Esophagus squamous epithelium (tissue), 5 donors: ENCODE measurements at places on chromosomes 6 and 20. TPM values are rescaled to one million over a fixed set of nuclear protein-coding genes. Genes with fewer than 3 reads are reported as not detected.

The DEFB124 gene
- not detected for total RNA-seq

The OTOR gene
- not detected for total RNA-seq

- no peak for DNase-seq
These were observed 95.0 kb downstream of the ERMARD start for GRCh38 chr6:169846286-169847056.

DNA sequence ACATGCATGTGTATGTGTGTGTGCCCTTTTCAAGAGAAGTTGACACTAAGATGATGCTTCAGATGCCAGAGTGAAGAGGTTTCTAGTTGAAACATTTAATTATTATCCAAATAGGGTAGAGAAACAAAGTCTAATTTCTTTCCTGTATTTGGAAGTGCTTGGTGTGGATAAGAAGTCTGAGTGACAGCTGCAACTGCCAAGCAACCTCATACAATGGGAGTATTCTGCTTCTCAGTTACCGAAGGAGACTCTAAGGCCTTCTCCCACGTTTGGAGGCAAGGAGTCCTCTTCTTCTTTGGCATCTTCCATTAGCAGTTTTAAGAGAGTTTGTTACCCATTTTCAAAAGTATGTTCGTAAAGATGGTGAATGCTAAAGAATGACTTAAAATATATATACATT, 82.4 kb downstream of the HDGFL1 start:
- DNase-seq = no peak

- no peak for DNase-seq
These were observed 802.4 kb downstream of the TFAP2A start for GRCh38 chr6:9612489-9612888.

- no peak for DNase-seq
These were observed 664.8 kb upstream of the GJE1 start for GRCh38 chr6:141467881-141468280.

GRCh38 chr6:41937861-41938574, 3.6 kb downstream of the CCND3 start:
- no peak for DNase-seq

DNA sequence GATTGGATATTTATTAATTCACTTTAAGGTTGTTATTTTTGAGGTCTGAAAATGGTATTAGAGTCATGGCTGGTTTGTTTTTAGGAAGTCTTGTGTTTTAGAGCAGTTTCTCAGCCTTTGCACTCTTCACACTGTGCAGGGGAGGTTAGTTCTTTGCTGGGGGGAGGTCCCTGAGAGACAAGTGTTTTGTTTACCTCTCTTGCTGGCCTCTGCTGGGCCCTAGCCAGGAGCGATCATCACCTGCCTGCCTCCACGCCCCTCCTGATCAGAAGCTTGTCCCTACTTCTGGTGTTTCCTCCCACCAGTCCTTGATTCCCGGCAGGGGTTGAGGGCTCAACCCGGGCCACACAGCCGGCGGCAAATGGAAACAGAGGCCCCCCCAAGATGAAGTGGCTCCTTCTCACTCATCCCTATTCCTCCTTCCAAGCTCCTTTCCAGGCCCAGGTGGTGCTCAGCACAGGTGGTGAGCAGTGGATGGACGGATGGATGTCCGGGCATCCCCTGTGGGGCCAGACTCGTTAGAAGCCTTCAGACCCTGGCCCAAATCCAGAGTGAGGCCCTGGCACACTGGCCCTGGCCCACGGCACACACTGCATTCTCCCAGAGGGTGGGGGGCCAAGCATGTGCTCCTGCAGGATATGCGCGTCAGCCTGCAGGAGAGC, 51.3 kb downstream of the GRM4 start:
- no peak for DNase-seq

- no peak for DNase-seq
These were observed 3.4 kb upstream of the TUBB2B start for GRCh38 chr6:3230900-3231246.
